ENCODE measurements at places on chromosomes 7 and 10. TPM values are rescaled to one million over a fixed set of nuclear protein-coding genes. Genes with fewer than 3 reads are reported as not detected.

FOXI2 gene
- not detected for total RNA-seq

FAM237B gene
- not detected for total RNA-seq

MICALL2 gene
- 20.2 TPM for total RNA-seq

AZGP1 gene
- not detected for total RNA-seq

ANKRD26 gene
- 4.1 TPM for total RNA-seq

CALHM3 gene
- not detected for total RNA-seq

PITX3 gene
- not detected for total RNA-seq

ANXA8 gene
- not detected for total RNA-seq

AQP1 gene
- 4.9 TPM for total RNA-seq

SLC16A12 gene
- not detected for total RNA-seq

EN2 gene
- not detected for total RNA-seq

TSPAN13 gene
- total RNA-seq: 56.2 TPM

GPR85 gene
- 0.30 TPM for total RNA-seq

VSTM4 gene
- 0.40 TPM for total RNA-seq

CNNM1 gene
- total RNA-seq: not detected

LIPA gene
- 54.9 TPM for total RNA-seq

SHH gene
- total RNA-seq: 0.20 TPM

CTAGE8 gene
- not detected for total RNA-seq

RADIL gene
- 0.47 TPM for total RNA-seq

PRLHR gene
- not detected for total RNA-seq

SAMD9L gene
- total RNA-seq: 40.4 TPM

FAM170B gene
- not detected for total RNA-seq

CCDC3 gene
- total RNA-seq: 2.4 TPM

TAX1BP1 gene
- total RNA-seq: 44.8 TPM

TMEM196 gene
- not detected for total RNA-seq

TTYH3 gene
- 94.6 TPM for total RNA-seq

EIF5AL1 gene
- 0.74 TPM for total RNA-seq

HNRNPA2B1 gene
- total RNA-seq: 191 TPM

PHYHIPL gene
- not detected for total RNA-seq

LRRC17 gene
- 3.3 TPM for total RNA-seq

C10orf67 gene
- not detected for total RNA-seq

OIT3 gene
- not detected for total RNA-seq

CREB5 gene
- total RNA-seq: 8.3 TPM

SFTPA2 gene
- total RNA-seq: not detected

CCDC172 gene
- not detected for total RNA-seq

CALML5 gene
- total RNA-seq: not detected

CARD11 gene
- 0.27 TPM for total RNA-seq

PAPSS2 gene
- 69.5 TPM for total RNA-seq

SEC23IP gene
- 25.9 TPM for total RNA-seq

CDC14C gene
- not detected for total RNA-seq

UNC5B gene
- 3.3 TPM for total RNA-seq

NPFFR1 gene
- not detected for total RNA-seq

TAS2R41 gene
- total RNA-seq: not detected

Measured in mammary microvascular endothelial cell (primary cell).